ENCODE measurements at places on chromosomes 5 and 9.

GRCh38 chr5:157785801-157786200 is 42.3 kb downstream of the LSM11 start:
- DNase-seq: no peak

DNA sequence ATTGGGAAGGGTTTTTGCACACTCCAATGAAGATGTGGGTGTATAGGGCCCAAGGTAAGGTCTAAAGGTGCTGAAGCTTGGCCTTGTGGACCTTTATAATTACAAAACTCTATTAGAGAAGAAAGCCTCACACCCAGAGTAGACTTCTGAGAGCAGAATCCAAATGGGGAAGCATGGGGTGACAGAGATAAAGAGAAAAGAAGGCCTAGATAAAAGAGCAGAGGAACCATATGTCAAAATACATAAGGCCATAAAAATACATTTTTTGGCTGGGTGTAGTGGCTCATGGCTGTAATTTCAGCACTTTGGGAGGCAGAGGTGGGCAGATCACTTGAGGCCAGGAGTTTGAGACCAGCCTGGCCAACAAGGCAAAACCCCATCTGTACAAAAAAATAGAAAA is 27.4 kb upstream of the TCERG1 start:
- no peak for DNase-seq

GRCh38 chr5:94396687-94397086 is 221.7 kb downstream of the KIAA0825 start:
- no peak for DNase-seq

DNA sequence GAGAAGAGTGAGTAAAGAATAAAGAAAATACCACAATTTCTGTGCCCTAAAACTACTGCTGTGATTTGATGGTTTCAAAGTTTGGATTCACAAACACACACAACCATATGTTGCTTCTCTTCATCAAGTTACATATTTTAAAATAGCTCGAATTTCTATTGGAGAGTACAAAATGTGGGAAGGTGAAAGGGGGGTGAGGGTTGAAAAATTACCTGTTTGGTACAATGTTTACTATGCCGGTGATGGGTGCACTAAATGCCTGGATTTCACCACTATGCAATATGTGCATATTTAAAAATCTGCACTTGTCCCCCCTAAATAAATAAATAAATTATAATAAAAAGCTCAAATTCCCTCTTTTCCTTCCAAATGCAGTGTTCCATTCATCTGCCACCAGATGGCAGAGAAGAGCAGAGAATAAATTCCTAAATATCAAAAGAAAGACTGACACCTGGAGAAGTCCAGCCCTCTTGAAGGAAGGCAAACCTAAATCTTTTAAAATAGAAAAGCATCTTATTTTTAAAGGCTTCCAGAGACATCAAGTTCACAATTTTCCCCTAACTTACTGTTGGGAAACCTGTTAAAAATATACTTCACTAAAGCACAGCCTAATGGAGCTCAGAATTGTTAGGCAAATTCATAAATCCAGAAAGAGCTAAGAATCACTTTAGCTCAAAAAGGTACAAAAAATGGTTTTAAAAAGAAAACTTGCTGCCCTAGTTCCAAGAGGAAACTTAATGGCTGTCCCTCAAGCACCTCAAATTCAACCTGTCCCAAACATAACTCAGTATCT is 24.8 kb upstream of the HNRNPA0 start:
- DNase-seq: peak; percentile 38

DNA sequence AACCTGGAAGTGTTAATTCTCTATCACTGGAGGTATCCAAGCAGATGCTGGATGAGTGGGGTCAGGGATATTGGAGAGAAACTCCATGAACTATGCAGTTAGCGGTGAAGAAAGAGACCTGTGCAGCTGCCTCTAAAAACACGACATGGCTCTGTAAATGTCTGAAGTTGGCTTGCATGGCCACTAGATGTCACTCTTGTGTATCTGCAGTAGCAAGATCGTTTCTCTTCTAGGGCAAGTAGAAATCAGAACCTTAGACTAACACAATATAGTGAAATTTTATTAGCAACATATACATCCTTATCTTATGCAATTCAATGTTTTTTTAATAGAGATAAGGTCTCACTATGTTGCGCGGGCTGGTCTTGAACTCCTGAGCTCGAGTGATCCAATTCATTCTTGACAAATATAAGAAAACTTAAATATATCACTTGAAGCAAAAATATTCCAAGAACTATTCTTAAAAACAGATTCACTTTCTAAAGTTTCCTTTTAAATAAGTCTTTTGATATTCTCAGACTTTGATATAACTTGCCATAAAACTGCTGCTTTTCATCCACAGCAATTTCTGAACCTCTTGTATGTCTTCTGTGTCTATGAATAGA is 2.9 kb downstream of the OR2S2 start:
- DNase-seq: peak; percentile 70

GRCh38 chr5:171681061-171681460 is 104.6 kb upstream of the SMIM23 start:
- no peak for DNase-seq

- DNase-seq: no peak
Observed at GRCh38 chr5:61293071-61293470, 39.0 kb upstream of the ZSWIM6 start.

- no peak for DNase-seq
Observed at GRCh38 chr5:1670351-1670750, 129.3 kb downstream of the MRPL36 start.

- no peak for DNase-seq
Observed at GRCh38 chr5:71587766-71588532, 809 bp downstream of the MCCC2 start.

GRCh38 chr9:4296217-4296616 is 3.7 kb downstream of the GLIS3 start:
- no peak for DNase-seq

DNA sequence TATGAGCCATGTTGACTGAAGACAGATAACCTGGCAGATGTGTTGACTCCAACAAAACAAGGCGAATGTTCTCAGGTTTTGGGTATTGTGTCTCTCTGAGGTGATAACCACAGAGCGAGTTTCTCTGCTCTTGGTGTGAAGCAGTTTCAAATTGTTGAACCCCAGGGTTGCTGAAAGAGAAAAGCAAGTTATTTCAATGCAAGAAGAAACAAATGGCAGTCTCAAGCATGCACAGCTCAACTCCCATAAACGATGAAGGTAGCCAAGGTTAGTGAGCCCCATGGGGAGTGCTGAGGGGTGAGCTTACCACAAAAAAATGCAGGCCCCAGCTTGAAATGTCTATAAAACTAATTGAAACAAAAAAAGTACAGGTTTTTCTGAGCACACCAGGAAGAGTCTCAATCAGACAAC is 220.8 kb upstream of the DAPK1 start:
- DNase-seq: no peak

GRCh38 chr5:86765778-86766502 is 148.2 kb downstream of the COX7C start:
- DNase-seq: no peak

- DNase-seq: peak; percentile 10
Observed at GRCh38 chr9:93258419-93258817, 74.5 kb downstream of the WNK2 start.

DNA sequence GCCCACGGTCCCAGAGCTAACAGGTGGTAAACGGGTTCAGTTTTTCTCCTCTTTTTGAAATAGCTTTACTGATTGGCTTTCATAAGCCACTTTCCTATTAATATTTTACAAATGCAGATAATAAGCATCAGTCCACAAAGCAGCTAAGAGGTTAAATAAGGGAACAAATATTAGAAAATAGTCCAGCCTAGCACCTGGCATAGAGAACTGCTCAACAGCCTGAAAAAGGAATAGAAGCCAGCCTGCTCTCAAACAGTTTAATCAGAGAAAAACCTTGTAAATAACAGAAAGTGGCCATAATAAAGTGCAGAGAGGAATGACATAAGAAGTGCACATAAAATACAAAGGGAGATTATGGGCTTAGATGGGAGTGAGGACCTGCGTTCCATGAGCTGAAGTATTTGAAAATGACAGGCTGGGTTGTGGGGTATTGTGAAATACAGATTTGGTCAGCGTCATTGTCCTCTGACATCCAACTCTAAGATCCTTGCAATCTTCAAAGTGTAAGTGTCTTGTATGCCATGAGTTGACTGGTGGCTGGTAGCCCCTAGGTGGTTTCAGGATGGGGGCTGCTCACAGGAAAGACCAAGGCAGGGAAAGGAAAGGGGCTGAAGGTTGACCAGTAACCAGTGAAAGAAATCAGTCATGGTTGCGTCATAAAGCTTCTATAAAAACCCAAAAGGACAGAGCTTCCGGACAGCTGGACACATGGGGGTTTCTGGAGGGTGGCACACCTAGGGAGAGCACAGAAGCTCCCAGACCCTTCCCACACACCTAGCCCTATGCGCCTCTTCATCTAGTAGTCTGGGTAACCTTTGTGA is 32.4 kb downstream of the MYO10 start:
- DNase-seq: no peak

DNA sequence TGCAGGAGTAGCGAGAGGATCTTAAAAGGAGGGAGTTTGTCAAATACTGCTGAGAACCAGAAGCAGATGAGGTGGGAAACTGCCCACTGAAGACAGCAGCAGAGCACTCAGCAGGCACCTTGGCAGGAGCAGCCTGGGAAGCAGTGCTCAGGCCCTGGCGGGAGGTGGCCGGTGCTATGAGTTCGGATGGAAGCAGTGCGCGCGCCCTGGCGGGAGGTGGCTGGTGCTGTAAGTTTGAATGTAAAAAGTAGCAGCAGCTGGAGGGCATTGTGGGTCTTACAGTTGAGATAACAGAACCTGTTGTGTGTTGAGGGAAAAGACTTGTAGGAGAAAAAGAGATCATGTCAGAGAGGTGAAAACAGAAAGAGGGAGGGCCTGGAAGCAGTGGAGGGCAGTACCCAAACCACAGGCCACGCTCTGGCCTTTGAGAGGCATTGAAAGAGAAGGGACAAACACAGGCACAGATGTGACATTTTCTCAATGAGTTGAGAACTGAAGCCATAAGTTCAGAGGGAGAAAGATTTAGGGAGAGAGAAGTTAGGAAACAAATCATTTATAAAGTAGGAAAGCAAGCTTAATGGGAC is 130.9 kb downstream of the ERCC6L2 start:
- no peak for DNase-seq

DNA sequence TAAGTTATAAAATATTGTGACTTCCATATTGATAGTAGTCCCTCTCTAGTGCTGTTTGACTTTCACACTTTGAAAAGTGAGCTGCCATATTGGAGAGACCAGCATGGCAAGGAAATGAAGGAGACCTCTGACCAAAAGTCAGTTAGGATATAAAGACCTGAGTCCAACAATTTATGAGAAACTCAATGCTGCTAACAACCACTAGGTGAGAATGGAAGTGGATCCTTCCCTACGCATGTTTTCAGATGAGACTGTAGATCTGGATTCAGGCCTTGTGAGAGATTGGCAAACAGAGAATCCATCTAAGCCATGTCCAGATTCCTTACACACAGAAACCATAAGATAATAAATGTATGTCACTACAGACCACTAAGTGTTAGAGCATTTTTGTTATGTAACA is 81.6 kb downstream of the CTNND2 start:
- no peak for DNase-seq

- no peak for DNase-seq
Observed at GRCh38 chr9:136024696-136025316, 63.6 kb upstream of the UBAC1 start.

Measured in D341Med (cell line).